ENCODE measurements at places on chromosomes 16 and 17.

DNA sequence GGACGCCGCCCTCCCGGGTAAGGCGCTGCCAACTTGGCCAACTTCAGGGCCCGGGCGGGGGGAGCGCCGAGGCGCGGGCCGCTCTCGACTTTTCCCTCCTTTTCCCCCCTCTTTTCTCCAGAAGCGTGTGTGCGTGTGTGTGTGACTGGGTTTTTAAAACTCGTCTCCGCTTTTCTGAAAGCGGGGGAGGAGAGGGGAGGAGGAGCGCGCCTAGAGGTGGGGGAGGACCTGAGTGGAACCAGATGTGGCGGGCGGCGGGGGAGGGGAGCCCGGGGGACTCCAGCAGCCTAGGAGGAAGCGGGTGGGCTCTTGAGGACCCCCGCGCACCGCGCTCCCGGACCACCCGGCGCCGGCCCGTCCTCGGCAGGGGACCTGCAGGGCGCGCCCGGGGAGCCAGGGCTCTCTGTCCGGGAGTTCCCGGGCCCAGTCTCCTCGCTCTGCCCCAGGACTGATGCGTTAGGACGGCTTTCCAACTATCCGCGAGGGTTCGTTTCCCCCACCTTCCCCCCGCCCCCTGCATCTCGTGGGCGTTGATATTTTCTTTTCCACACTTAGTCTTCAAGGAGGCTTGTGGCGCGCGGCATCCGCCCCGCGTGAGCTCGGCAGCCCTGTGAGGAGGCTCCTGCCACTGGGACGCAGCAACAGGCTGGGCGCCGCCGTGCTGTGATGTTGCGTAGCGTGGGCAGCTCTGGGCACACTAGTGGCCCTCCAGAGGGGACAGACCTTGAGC is 599 bp downstream of the MRC2 start:
- DNase-seq, result peak; percentile 83

GRCh38 chr16:3099732-3100499 is 822 bp upstream of the ZSCAN10 start:
- DNase-seq, result peak; percentile 65

DNA sequence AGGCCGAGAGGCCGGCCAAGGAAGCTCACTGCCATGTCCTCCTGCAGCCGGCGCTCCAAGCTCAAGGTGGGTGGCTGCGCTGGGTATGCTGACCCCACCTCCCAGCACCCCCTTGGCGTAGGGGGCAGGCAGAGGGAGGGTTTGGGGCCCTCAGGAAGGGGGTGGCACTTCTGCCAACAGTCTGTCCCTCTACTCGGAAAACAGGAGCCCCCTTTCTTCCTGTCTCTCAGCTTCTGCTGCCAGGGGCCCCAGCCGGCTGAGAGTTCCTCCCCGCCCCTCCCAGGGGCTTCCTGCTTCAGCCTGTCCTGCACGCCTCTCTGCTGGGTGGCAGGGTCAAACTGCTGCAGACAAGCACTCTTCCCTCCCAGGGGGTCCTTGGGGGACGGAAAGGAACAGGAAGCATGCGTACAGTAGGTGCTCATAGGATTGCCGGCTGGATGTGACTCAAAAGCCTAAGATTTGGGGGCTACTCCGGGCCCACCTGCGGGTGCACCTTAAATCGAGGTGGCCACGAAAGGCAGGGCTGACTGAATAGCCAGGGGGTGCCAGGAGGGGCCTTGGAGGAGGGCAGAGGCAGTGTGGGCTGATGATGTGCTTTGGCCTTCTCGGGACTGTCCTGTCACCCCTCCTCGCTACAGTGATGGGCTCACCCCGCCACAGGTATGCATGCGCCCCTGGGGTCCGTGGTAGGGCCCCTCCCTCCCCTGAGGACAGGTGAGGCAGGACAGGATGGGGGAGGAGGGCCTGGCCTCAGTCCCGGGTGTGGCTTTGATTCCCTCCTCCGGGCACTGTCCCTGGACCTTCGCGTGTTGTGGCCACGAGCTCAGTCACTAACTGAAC is 4.0 kb downstream of the CBX2 start:
- no peak for DNase-seq

GRCh38 chr16:27199736-27200135 is 3.6 kb upstream of the KDM8 start:
- DNase-seq, result no peak

GRCh38 chr16:28925386-28926228 is 569 bp upstream of the RABEP2 start:
- peak; percentile 77 for DNase-seq

- no peak for DNase-seq
Measured at GRCh38 chr16:64437706-64438324, 684.0 kb downstream of the CDH11 start.

DNA sequence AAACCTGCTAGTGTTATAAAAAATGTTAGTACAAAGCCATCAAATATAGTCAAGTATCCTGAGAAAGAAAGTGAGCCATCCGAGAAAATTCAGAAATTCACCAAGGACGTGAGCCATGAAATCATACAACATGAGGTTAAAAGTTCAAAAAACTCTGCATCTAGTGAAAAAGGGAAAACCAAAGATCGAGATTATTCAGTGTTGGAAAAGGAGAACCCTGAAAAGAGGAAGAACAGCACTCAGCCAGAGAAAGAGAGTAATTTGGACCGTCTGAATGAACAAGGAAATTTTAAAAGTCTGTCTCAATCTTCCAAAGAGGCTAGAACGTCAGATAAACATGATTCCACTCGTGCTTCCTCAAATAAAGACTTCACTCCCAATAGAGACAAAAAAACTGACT is 31.7 kb downstream of the RBBP6 start:
- no peak for DNase-seq

GRCh38 chr17:78883533-78884131 is 19.4 kb downstream of the CEP295NL start:
- DNase-seq, result peak; percentile 88

Data from uterus (tissue), 4 donors.